ENCODE measurements at places on chromosomes 12 and 14.

DNA sequence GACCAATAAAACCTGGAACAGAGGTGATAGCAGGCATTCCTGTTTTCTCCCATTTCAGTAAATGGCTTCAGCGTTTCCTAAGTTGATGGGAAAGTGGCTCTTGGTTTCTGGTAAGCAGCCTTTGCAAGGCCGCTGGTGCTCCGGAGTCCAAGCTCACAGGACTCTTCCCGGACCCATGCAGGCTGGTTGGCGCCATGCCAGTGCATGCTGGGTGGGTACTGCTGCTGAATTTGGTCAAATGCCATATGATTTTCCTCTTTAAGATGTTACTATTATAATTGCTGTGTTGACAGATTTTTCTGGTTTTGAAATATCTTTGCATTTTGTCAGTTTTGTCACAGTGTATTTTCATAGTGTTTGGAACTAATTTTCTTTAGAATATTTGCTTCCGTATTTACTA lies 27.7 kb downstream of the PPP2R5C start:
- DNase-seq, result no peak
- no peak overlapping the region for H3K27ac ChIP-seq
- H3K4me1 ChIP-seq, result peaks cover 19% of the 10 kb centered on the region

GRCh38 chr14:91377700-91378652 lies 39.6 kb downstream of the CCDC88C start:
- no peaks in the 10 kb centered on the region for H3K27me3 ChIP-seq
- peak overlapping the region; percentile 79 for H3K4me3 ChIP-seq
- H3K27ac ChIP-seq, result peak overlapping the region; percentile 96
- H3K4me1 ChIP-seq, result peaks cover 94% of the 10 kb centered on the region
- peaks cover 4% of the 10 kb centered on the region for H3K36me3 ChIP-seq

DNA sequence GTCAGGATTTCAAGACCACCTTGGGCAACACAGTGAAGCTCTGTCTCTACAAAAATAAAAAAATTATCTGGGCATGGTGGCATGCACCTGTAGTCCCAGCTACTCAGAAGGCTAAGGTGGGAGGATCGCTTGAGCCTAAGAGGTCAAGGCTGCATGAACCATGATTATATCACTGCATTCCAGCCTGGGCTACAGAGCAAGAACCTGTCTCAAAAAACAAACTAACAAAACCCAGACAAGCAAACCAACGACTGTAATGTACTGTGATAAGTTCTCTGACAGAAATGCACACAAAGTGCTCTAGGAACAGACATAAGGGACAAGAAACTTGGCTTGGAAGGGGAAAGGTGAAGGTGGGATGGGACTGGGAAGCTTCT lies 22.4 kb downstream of the ENTPD5 start:
- no peaks in the 10 kb centered on the region for H3K36me3 ChIP-seq
- no peak overlapping the region for H3K27ac ChIP-seq
- no peak overlapping the region for H3K4me3 ChIP-seq
- no peaks in the 10 kb centered on the region for H3K27me3 ChIP-seq
- no peak for DNase-seq

DNA sequence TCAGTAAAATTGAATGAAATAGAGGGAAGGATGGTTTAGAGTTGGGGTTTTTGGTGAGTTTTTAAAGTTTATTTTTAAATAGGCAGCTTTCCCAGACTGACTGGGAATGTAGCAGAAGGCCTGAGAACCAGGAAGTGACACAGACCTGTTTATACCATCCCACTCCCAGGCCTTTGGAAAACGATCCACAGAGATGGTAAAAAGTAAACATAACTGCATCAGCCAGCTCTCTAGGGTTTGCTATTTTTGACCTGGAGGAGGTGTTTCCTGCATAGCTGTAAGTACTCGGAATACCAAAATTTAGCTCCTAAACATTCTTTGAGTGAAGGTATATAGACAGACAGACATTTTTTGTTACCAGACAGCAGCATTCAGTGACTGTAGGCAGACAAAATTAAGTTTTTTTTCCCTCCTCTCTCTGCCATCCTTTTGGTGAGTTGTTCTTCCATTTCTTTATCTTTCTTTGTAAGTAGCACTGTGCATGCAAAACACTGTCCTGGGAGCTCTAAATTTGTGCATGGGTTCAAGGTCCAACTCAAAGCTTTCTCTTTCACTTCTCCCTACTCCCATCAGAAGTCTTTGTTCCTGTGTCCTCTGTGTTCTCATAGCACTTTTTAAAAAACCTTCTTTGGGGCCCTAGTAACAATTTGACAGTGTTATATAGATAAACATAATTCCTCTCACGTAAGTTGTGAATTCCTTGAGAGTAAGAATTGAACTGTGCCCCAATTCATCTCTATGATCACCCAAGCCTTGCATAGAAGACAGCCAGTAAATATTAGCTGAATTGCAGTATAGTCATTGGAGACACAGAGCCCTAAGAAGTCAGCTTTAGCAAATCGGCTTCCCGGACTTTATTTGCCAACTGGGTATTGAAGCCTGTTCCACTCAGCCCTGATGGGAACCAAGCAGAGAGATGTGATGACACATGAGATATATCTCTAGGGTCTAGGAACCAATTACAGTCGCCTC lies 37.4 kb downstream of the SUSD6 start:
- H3K27ac ChIP-seq, result peak overlapping the region; percentile 83
- peaks cover 77% of the 10 kb centered on the region for H3K4me1 ChIP-seq
- H3K27me3 ChIP-seq, result no peaks in the 10 kb centered on the region
- DNase-seq, result no peak

- no peak overlapping the region for H3K4me3 ChIP-seq
- H3K27me3 ChIP-seq, result peaks cover 4% of the 10 kb centered on the region
- no peak overlapping the region for H3K27ac ChIP-seq
- DNase-seq, result no peak
- H3K4me1 ChIP-seq, result peaks cover 26% of the 10 kb centered on the region
Observed at GRCh38 chr12:26869104-26869494, 36.1 kb upstream of the ITPR2 start.

DNA sequence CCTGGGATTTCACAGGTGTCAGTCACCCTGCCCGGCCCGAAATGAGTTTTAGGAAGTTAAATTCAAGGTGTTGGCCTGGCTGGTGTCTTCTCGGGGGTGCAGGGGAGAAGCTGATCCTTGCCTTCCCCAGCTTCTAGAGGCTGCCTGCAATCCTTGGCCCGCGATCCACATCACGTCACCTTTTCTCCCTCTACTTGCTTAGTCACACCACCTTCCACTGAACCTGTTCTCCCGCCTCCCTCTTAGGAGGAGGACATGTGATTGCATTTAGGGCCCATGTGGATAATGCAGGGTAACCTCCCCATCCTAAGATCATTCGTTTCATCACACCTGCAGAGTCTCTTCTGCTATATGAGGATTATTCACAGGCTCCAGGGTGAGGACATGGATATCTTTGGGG lies 25.4 kb upstream of the ATXN2 start:
- H3K27ac ChIP-seq, result no peak overlapping the region
- no peaks in the 10 kb centered on the region for H3K36me3 ChIP-seq
- no peak overlapping the region for H3K4me3 ChIP-seq
- H3K27me3 ChIP-seq, result no peaks in the 10 kb centered on the region
- DNase-seq, result no peak

GRCh38 chr12:10097521-10097920 lies 1.3 kb downstream of the CLEC1A start:
- H3K4me3 ChIP-seq, result no peak overlapping the region
- no peaks in the 10 kb centered on the region for H3K36me3 ChIP-seq
- no peak for DNase-seq

GRCh38 chr12:53057816-53058500 lies 8.1 kb downstream of the TNS2 start:
- no peak overlapping the region for H3K4me3 ChIP-seq
- no peaks in the 10 kb centered on the region for H3K27me3 ChIP-seq
- peaks cover 20% of the 10 kb centered on the region for H3K4me1 ChIP-seq
- no peak overlapping the region for H3K27ac ChIP-seq
- DNase-seq, result no peak
- H3K36me3 ChIP-seq, result no peaks in the 10 kb centered on the region

DNA sequence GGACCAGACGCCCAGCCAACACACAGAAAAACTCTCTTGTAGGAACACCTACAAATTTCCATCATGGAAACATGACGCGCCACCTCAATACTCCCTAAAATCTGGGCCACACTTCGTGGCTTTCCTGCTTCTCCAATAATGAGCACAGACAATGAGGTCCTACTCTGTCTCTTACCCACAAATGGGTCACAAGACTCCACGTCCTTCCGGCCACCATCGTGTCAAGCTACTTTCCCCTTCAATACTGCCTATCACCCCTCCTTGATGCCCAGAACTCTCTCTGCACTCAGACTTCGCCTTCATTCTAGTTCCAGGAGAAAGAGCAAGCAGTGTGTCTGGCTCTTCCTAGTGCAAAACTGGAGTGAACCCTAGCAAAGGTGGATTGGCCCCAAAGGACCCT lies 28.1 kb downstream of the SBNO1 start:
- H3K36me3 ChIP-seq, result peaks cover 23% of the 10 kb centered on the region
- no peak overlapping the region for H3K4me3 ChIP-seq
- no peaks in the 10 kb centered on the region for H3K27me3 ChIP-seq
- peaks cover 29% of the 10 kb centered on the region for H3K4me1 ChIP-seq
- H3K27ac ChIP-seq, result peak overlapping the region; percentile 8

DNA sequence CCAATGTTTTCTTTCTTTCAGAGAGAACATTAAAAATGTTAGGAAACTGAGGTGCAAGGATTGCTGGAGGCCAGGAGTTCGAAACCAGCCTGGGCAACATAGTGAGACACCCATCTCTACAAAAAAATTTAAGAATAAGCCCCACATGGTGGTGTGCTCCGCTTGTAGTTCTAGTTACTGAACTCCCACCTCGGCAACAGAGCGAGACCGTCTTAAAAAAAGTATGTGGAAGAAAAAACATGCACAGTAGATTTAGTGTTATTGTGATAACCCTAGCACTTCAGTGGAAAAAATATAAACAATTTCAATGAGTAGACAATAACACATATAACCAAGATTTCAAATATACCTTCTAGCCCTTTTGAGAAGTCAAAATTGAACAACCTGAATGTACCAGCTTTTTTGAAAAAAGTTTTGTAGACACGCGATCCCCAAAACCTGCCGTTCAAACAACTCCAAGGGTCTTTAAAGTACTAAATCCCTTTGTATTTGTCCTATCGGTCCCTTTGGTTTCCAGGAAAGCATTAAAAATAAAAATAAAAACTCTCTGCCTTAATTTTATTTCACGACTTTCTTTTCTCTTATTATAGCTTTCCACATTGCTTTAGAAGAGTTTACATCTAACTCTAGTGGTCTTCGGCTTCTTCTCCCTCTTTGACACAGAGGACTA lies 1.0 kb upstream of the ANO6 start:
- no peaks in the 10 kb centered on the region for H3K27me3 ChIP-seq
- peaks cover 26% of the 10 kb centered on the region for H3K4me1 ChIP-seq
- H3K27ac ChIP-seq, result peak overlapping the region; percentile 90
- H3K36me3 ChIP-seq, result no peaks in the 10 kb centered on the region

GRCh38 chr12:12870465-12870864 lies 20.9 kb upstream of the GPRC5A start:
- H3K27ac ChIP-seq, result no peak overlapping the region
- DNase-seq, result no peak
- no peak overlapping the region for H3K4me3 ChIP-seq
- no peaks in the 10 kb centered on the region for H3K4me1 ChIP-seq

DNA sequence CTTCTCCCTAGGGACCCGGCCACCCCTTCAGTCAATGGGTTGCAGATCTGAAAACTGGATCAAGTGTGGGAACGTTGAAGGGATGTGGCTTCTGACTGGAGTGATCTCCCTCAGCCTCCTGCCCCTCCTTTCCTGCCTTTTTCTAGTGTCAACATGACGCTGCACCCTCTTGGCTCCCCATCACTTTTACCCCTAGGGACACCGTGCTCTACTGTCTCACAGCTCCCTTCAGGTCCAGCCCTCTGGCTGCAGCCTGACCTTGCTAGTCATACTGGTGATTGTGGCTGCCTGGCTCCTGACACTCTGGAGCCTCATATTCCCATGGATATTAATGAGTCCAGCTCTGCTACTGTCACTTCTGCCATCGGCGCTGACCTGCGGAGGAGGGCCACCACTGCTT lies 51.5 kb upstream of the RASSF3 start:
- no peak overlapping the region for H3K27ac ChIP-seq
- H3K27me3 ChIP-seq, result peaks cover 4% of the 10 kb centered on the region
- H3K36me3 ChIP-seq, result no peaks in the 10 kb centered on the region
- no peaks in the 10 kb centered on the region for H3K4me1 ChIP-seq
- H3K4me3 ChIP-seq, result no peak overlapping the region

GRCh38 chr12:2640709-2641108 lies 154.1 kb upstream of the FKBP4 start:
- no peak for DNase-seq
- no peak overlapping the region for H3K27ac ChIP-seq
- no peaks in the 10 kb centered on the region for H3K36me3 ChIP-seq
- no peak overlapping the region for H3K4me3 ChIP-seq
- peaks cover 54% of the 10 kb centered on the region for H3K27me3 ChIP-seq

DNA sequence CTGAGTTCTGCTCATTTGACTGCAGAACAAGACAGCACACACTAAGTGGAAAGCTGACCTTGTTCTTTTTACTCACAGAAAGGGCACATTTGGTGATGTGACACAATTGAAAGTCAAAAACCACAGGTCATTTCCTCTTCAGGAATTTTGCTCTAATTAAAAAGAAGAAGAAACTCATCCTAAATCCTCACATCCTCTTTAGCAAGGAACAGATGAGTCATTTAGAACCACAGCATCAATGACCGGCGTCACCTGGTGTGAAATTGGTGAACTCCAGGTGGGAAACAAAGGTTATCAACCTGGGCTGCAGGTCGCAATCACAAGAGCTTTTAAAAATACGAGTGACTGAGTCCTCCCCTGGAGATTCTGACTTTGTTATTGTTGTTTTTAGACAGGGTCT lies 2.9 kb upstream of the RNU6-8 start:
- no peak overlapping the region for H3K4me3 ChIP-seq
- DNase-seq, result no peak
- peaks cover 28% of the 10 kb centered on the region for H3K4me1 ChIP-seq
- no peaks in the 10 kb centered on the region for H3K36me3 ChIP-seq
- H3K27ac ChIP-seq, result no peak overlapping the region

DNA sequence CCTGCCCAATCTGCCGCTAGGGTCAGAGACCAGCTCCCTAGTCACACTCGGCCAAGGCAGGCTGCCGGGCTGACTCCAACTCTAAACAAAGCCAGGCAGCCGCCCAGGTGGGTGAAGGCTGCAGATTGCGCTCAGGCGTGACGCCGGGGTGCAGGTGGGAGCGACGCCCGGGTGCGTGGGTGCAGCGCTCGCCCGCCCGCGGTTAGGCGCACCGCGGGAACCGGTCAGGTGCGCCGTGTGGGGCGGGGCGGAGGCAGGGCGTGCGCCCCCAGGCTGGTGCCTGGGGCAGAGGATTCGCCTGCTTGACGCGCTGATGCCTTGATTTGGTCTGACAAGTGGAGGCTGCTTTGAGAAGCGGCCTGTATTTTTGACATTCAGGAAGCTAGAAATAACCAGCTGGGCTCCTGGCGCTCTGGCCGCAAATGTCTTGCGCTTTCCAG lies 126.7 kb upstream of the HIF1A start:
- no peaks in the 10 kb centered on the region for H3K27me3 ChIP-seq
- H3K4me3 ChIP-seq, result peak overlapping the region; percentile 80
- peak; percentile 70 for DNase-seq
- H3K4me1 ChIP-seq, result peaks cover 80% of the 10 kb centered on the region
- peak overlapping the region; percentile 100 for H3K27ac ChIP-seq

- peaks cover 19% of the 10 kb centered on the region for H3K36me3 ChIP-seq
- no peaks in the 10 kb centered on the region for H3K27me3 ChIP-seq
- H3K27ac ChIP-seq, result peak overlapping the region; percentile 42
- DNase-seq, result no peak
Observed at GRCh38 chr12:110733089-110733715, 9.5 kb downstream of the PPP1CC start.
